ENCODE measurements at places on chromosomes 5 and 9.

DNA sequence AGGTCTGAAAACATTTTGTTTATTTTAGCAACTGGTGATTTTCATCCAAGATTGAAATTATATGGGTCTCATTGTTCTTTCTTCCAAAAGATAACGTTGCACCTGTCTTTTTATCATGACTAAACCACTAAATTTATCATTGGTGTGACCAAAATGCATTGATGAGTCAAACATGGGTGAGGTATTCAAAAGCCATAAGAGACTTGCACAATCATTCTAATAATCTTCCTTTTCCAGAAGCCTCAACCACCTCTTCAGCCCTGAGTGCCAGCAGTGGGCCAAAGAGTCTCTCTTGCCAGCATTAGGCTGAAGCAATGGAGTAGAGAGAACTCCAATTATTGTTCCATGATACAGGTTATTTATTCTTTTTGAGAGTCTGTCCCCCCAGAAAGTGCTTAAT lies 198.9 kb downstream of the LURAP1L start:
- no peak for DNase-seq

DNA sequence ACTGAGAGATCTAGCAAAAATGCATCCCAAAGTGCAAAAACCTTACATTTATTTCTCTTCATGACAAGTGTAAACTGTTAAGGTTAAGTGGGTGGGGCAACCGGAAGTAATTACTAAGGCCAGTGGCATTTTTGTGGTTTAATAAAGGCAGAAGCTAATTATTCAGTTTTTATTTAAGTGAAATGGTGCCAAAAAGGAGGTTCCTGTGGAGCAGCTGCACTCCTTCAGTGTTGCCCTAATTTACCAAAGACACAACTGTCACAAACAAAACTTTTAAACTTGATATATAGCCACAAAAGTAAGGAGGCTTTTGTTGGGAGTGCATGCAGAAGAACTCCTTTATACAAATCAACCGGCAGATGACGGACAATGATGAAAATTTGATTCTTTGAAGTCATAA lies 81.6 kb downstream of the NDUFS4 start:
- no peak for DNase-seq

DNA sequence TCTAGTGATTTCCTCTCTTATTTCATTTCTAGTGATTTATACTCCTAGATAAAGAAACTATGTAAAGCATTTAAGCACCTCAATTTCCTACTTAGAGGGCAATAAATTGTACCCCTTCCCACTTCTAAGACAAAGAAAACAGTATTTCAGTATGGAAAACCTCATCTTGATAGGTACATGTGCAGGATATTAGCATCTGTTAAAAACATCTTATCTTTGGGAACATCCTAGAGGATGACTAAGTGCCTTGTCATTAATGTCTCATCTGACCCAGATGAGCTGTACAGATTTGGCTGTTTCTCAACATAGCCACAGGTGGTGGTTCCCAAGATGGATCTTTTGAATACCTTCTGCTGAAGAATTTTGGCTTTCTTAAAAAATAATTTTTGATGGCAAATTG lies 5.7 kb downstream of the MEGF10 start:
- DNase-seq, result no peak

- DNase-seq, result no peak
Measured at GRCh38 chr9:86308687-86309086, 26.3 kb upstream of the ISCA1 start.

All from AG04449 (cell line).